ENCODE measurements at places on chromosomes 2 and 18.

- no peaks in the 10 kb centered on the region for H3K36me3 ChIP-seq
- H3K4me3 ChIP-seq: no peak overlapping the region
- peaks cover 5% of the 10 kb centered on the region for H3K4me1 ChIP-seq
- no peak for DNase-seq
- H3K27me3 ChIP-seq: no peaks in the 10 kb centered on the region
Observed at GRCh38 chr18:35525795-35526494, 28.2 kb upstream of the INO80C start.

- DNase-seq: no peak
- no peaks in the 10 kb centered on the region for H3K27me3 ChIP-seq
- H3K4me3 ChIP-seq: no peak overlapping the region
- no peaks in the 10 kb centered on the region for H3K4me1 ChIP-seq
- no peak overlapping the region for H3K27ac ChIP-seq
Observed at GRCh38 chr18:76435316-76435989, 59.6 kb downstream of the ZNF516 start.

- DNase-seq: peak; percentile 36
- H3K4me1 ChIP-seq: no peaks in the 10 kb centered on the region
- H3K36me3 ChIP-seq: no peaks in the 10 kb centered on the region
- no peak overlapping the region for H3K27ac ChIP-seq
- no peak overlapping the region for H3K4me3 ChIP-seq
- H3K27me3 ChIP-seq: no peaks in the 10 kb centered on the region
Observed at GRCh38 chr2:236605345-236605734, 35.7 kb downstream of the ACKR3 start.

DNA sequence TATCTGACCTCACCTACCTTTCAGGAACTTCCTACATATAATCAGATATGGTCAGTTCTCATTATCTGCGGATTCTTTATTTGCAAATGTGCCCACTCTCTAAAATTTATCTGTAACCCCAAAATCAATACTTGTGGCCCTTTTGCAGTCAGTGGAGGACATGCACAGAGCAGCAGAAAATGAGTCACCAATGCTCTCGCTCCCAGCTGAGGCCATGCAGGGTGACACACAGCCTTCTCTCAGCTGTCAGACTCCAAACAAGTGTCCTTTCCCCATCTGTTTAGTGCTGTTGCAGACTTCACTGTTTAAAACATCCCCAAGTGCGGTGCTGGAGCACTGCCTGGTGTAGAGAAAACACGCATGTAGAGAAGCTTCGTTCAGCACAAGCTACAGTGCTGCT lies 171.9 kb upstream of the SALL3 start:
- no peaks in the 10 kb centered on the region for H3K4me1 ChIP-seq
- H3K4me3 ChIP-seq: no peak overlapping the region
- H3K27ac ChIP-seq: no peak overlapping the region
- H3K27me3 ChIP-seq: no peaks in the 10 kb centered on the region
- no peak for DNase-seq

DNA sequence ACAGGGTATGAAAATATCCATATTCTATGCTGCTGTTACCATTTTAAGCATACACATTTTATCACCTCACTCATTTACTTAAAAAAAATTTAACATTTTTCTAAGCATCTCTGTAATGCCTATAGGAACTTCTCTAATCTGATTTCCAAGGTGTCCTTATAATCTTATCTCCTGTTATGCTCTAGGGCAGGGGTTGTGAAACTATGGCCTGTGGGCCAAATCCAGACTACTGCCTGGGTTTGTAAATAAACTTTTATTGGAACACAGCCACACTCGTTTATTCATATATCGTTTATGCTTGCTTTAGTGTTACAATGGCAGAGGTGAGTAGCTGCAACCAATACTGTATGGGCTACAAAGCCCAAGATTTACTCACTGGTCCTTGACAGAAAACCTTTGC lies 151.6 kb downstream of the RAPGEF4 start:
- no peak overlapping the region for H3K4me3 ChIP-seq
- DNase-seq: no peak
- no peaks in the 10 kb centered on the region for H3K27me3 ChIP-seq
- peaks cover 3% of the 10 kb centered on the region for H3K4me1 ChIP-seq
- H3K27ac ChIP-seq: no peak overlapping the region
- H3K36me3 ChIP-seq: no peaks in the 10 kb centered on the region

- no peaks in the 10 kb centered on the region for H3K27me3 ChIP-seq
- DNase-seq: no peak
- no peak overlapping the region for H3K4me3 ChIP-seq
- H3K4me1 ChIP-seq: no peaks in the 10 kb centered on the region
- H3K36me3 ChIP-seq: no peaks in the 10 kb centered on the region
Observed at GRCh38 chr2:132915812-132916549, 246.0 kb upstream of the LYPD1 start.

DNA sequence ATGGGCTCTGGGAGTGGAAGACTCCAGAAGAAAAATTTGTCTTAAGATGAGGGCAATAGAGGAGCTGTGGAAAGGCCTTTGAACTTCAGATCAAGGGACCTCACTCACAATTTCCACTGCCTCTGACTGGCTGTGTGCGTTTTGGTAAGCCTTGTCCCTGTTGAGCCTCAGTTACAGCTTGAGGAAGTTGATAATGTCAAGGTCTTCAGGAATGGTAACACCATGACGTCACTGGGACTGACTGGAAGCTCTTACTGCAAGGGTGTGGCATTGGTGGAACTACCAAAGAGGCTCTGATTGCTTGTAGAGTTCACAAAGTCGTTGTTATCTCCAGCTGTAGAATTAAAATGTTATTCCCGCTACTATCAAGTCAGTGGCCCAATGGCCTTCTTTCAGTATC lies 29.2 kb upstream of the CTAGE1 start:
- no peaks in the 10 kb centered on the region for H3K4me1 ChIP-seq
- DNase-seq: no peak
- no peak overlapping the region for H3K4me3 ChIP-seq

DNA sequence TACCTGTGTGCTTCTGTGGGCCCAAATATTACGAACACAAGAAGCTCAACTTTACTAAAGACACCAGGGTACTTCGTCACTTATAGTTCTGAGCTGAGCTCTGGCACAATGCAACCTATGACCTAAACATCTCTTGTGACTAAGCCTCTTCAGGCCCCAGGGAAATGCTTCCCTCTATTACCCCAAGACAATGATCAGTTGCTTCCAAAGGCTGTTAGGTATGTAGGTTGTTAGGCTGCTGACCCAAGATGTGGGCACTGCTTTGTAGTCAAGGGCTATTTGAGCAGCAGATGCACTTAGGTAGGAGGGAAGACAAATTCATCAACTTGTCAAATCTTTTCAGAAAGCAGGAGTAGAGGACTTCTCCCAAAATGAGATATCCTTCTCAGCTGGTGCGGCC lies 640.1 kb downstream of the EPHA4 start:
- H3K27ac ChIP-seq: no peak overlapping the region
- H3K4me3 ChIP-seq: no peak overlapping the region
- H3K27me3 ChIP-seq: no peaks in the 10 kb centered on the region
- no peak for DNase-seq
- H3K4me1 ChIP-seq: no peaks in the 10 kb centered on the region
- H3K36me3 ChIP-seq: no peaks in the 10 kb centered on the region

- H3K36me3 ChIP-seq: no peaks in the 10 kb centered on the region
- H3K27me3 ChIP-seq: no peaks in the 10 kb centered on the region
- H3K4me1 ChIP-seq: peaks cover 3% of the 10 kb centered on the region
- no peak for DNase-seq
- H3K4me3 ChIP-seq: no peak overlapping the region
Observed at GRCh38 chr2:136057023-136057801, 60.7 kb downstream of the CXCR4 start.

DNA sequence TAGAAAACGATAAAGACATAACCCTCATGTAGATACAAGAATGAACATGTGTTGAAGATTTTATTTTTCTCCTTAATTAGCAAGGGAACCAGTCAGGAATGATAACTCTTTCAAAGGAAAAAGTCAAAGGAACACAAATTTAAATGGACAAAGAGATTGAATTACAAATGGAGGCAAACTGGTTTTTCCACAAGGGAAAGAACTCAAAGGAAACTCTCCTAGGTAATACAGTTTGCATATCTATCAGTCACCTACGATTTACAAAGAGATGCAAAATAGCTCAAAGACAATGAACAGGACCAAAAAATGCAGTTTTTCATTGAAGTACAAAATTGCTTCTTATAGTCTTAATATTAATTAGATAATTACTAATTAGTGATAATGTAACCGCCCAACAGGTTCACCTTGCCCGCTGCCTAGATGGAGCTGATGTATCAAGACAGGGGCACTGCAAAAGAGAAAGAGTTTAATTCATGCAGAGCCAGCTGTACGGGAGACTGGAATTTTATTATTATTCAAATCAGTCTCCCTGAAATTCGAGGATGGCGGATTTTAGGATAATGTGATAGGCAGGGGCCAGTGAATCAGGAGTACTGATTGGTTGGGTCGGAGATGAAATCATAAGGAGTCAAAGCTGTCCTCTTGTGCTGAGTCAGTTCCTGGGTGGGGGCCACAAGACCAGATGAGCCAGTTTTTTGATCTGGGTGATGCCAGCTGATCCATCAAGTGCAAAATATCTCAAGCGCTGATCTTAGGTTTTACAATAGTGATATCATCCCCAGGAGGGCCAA lies 151.0 kb downstream of the TMEM17 start:
- H3K4me3 ChIP-seq: no peak overlapping the region
- DNase-seq: no peak
- H3K27ac ChIP-seq: no peak overlapping the region
- H3K27me3 ChIP-seq: no peaks in the 10 kb centered on the region
- H3K4me1 ChIP-seq: no peaks in the 10 kb centered on the region

GRCh38 chr18:23245461-23245860 lies 110.2 kb downstream of the CABLES1 start:
- H3K27ac ChIP-seq: no peak overlapping the region
- H3K4me3 ChIP-seq: no peak overlapping the region
- no peak for DNase-seq
- no peaks in the 10 kb centered on the region for H3K4me1 ChIP-seq
- H3K27me3 ChIP-seq: no peaks in the 10 kb centered on the region
- peaks cover 4% of the 10 kb centered on the region for H3K36me3 ChIP-seq

GRCh38 chr2:86087936-86088850 lies 17.5 kb downstream of the POLR1A start:
- DNase-seq: no peak
- no peak overlapping the region for H3K4me3 ChIP-seq
- no peaks in the 10 kb centered on the region for H3K27me3 ChIP-seq
- H3K36me3 ChIP-seq: peaks cover 44% of the 10 kb centered on the region
- H3K27ac ChIP-seq: no peak overlapping the region

All from kidney (tissue), 22 donors.